ENCODE measurements at places on chromosomes 7 and 10.

DNA sequence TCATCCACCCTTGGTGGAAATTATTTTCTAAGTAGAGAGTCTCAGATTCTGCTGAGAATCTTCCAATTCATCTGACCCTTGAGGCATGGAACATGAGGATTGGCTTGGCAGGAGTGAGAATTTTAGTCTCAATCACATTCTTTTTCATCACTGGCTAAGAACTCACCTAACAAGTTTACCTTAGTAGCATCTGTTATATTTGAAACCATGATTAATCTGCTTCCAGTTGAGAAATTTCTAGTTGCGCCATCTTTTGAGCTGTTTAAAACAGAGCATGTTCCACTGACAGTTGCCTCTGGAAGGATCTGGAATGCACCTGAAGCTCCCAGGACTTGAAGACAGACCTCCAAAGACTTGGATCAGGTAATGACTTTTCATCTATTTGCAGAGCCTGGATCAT lies at the start of gene LIPK:
Gene LIPK (plus strand): TSS at position 292 of the 400 bp plus-strand sequence. CDS start 18,295 bp downstream, outside the sequence.
- DNase-seq, result no peak

- DNase-seq, result no peak
Observed at GRCh38 chr7:4070214-4070613, 611.9 kb upstream of the FOXK1 start.

DNA sequence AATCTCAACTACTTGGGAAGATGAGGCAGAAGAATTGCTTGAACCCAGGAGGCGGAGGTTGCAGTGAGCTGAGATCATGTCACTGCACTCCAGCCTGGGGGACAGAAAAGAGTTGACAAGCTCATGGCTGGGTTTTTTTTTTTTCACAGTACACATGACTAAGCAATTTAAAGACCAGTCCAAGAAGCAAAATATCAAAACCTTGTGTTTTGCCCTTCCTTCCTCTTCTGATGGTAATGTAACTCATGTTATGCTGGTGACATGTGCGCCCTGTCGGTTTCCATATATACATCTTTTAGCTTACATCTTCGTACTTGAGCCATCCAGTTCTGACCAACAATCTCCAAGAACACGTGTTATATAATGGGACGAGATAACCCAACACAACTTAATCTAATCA lies 237.7 kb upstream of the PLXDC2 start:
- no peak for DNase-seq

DNA sequence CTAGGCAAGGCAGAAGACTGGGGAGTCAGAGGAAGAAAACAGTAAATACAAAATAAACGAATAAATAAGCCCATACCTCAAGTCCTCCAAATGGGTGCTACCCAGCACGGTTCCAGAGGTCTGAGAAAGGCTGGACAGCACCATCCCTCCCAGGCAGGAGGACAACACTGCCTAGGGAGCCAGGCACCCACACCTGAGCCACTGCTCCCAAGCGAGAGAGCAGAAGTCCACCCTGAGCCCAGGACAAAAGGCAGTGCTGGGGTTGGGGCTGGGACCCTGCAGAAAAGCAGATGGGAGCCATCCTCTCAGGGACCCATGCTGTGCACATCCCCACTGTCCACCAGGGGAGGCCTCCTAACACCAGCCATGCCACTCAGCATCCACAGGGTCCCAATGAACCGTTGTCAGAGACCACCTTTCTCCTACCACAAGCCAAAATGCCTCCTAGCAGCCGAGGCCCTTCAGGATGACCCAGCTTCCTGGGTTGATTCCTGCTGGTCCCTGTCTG lies 16.2 kb downstream of the GFRA1 start:
- DNase-seq, result no peak

GRCh38 chr7:155300641-155301452 lies 3.2 kb downstream of the INSIG1 start:
- DNase-seq, result no peak

DNA sequence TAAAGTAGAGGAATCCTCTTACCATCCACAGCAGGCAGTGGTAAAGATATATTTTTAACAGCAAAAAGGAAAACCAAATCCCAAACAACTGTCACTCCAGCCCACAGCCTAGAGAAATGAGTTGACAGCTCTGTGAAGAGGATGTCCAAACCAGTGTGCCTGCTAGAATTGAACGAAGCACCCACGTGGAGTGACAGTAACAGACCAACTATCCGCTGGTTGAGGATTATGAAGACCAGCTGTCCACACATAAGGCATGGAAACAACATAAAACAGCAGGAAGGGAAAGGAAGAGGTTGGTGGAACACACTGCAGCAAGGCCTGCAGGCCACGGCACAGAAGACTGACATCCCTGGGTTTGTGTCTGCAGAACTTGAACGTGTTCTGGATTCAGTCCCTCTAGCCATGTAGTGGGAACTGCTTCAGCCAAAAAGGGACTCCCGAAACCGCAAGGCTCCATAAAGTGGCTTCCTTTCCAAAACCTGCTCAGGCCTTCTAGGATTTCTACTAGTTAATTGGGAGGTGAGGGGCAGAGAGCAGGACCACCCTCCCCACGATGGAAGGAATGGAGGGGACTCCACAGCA lies 324.4 kb downstream of the BICC1 start:
- DNase-seq, result no peak

DNA sequence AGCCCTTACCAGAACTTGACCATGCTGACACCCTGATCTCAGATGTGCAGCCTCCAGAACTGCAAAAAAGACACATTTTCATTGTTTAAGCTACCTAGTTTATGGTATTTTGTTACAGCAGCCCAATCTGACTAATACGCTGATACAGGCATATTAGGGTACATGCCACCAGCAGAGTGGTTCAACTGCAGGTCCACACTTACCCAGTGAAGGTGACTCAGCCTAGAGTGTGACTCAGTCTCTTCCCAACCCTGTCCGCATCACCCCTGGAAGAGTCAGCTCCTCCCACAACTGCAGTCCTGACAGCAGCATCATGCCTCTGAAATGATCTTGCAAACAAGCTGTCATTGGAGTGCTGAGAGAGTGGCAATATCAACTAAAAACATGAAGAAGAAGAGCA lies 30.8 kb upstream of the GOT1 start:
- no peak for DNase-seq

- DNase-seq, result peak; percentile 38
Observed at GRCh38 chr7:105141068-105141467, 127.1 kb downstream of the KMT2E start.

GRCh38 chr10:74544106-74544505 lies 282.3 kb upstream of the KAT6B start:
- no peak for DNase-seq

DNA sequence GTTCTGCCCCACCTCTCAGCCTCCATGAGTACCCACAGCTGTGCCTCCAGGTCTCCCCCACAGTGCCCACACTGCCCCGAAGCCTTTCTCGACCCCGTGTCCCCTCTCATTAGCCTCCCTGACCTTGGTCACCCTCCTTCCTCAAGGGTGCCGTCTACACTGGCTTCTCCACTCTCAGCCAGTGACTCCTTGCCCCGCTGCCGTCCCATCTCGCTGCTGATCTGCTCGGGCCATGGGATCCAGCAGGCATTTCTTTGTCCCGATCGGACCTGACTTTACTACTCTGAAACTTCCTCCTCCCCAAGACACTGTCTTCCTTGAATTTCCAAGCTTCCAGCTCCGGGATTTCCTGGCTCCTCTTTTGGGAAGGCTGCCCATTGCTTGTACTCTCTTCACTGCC lies 31.3 kb downstream of the FKBP6 start:
- DNase-seq, result no peak

- DNase-seq, result no peak
Observed at GRCh38 chr7:99143853-99144672, at the start of gene SMURF1. Gene SMURF1 (minus strand): TSS chr7:99144108. CDS start chr7:99143780, 328 bp downstream.

GRCh38 chr7:1357601-1358271 lies 101.5 kb downstream of the MICALL2 start:
- DNase-seq, result no peak
